ENCODE measurements at places on chromosomes 5 and 9.

- DNase-seq: no peak
Observed at GRCh38 chr5:58450018-58450417, 9.9 kb downstream of the PLK2 start.

DNA sequence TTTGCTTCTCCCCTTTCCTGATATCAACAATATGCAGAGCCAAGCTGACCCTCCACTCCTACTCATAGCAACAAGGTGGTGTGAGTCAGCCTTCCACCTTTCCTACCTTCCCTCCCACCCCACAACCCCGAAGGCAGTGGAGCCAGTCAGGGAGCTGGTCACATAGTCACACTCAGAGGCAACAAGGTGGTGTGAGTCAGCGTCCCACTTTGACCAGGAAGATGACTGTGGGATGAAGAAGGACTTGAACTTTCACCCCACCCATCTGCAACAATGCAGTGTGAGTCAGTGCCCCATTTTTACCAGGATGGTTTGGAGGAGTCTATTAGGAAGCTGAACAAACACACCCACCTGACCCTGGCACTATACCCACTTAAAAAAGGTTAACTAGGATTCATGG is 30.1 kb upstream of the ZNF782 start:
- DNase-seq: no peak

DNA sequence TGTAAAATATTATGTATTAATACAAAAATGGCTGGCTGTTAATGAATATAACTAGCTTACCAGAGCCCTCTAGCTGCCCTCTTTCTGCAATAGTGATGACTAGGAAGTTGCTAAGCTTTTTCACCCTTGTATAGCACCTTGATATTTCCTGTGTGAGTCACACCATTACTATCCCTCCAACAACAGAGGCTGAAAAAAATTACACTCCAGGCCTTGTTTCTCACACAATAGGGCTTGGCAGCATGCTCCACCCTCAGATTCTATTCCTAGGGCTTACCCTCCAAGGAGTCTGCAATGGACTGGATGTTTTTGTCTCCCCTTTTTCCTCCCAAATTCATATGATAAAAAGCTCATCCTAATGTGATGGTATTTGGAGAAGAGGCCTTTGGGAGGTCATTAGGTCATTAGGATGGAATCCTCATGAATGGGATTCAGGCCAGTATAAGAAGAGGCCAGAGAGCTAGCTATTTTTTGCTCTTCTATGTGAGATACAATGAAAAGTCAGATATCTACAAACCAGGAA is 184.6 kb upstream of the MAP1B start:
- no peak for DNase-seq

- no peak for DNase-seq
Observed at GRCh38 chr5:73378070-73378469, 70.5 kb downstream of the FOXD1 start.

- DNase-seq: no peak
Observed at GRCh38 chr9:97904725-97905124, 17.6 kb downstream of the TRMO start.

GRCh38 chr5:134568761-134569695 is 43.6 kb downstream of the JADE2 start:
- DNase-seq: no peak

DNA sequence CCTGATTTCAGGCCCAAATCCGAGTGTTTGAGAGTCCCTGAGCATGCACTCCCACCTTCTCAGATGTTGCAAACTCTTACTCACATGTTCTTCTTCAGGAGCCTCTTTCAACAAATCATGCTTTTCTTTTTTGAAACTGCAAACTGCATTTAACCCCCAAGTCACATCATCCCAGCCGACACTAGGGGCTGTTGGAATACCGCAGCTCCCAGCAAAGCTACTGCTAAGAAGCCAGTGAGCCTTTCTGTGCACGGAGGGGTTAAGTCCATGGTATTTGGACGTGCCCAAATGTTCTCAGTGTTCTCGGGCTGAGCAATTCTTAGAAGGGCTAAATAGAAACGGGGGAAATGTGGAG is 282.9 kb downstream of the NFIB start:
- no peak for DNase-seq

GRCh38 chr5:176535664-176536131 is 1.5 kb downstream of the RNF44 start:
- no peak for DNase-seq

GRCh38 chr5:154544646-154545045 is 66.6 kb upstream of the HAND1 start:
- no peak for DNase-seq

DNA sequence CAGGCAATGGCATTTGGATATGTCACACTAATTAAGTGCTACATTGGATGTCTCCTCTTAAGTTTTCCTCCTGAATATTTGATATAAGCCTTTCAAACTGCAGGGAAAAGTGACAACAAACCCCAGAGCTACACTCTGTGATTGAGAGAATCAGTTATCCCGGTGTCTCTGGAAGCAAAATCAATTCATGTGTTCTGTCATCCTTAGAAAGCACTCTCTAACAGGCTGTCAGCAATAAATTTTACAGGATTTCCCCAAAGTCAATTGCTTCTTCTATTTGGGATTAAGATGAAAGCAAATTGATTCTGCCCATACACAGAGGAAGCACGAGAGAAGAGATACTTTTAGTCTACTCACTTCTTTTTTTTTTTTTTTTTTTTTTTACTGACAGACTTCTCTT is 332.4 kb downstream of the CDH18 start:
- DNase-seq: no peak

DNA sequence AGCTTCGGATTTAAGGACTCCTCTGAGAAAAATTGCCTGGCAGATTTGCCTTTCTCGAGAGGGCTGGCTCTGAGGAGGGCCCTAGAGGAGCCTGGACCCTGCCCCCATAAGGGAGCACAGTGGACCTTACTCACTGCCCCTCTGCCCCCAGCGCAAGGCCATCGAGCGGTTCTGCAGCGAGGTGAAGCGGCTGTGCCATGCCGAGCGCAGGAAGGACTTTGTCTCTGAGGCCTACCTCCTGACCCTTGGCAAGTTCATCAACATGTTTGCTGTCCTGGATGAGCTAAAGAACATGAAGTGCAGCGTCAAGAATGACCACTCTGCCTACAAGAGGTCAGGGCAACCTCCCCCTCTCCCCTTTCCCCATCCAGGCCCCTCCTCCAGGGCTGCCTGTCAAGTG is 34.6 kb downstream of the CYFIP2 start:
- DNase-seq: no peak

DNA sequence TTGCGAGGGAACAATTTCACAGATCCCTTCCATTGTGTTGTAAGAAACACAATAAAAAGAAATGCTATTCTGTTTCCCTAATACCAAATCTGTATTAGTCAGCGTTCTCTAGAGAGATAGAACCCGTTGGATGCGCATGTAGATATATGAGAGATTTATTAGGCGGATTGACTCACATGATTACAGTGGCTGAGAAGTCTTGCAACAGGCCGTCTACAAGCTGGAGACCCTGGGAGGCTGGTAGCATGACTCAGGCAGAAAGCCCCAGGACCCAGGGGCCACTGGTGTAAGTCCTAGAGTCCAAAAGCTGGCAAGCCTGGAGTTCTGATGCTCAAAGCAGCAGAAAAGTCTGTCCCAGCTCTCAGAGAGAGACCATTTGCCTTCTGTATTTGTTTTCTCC is 18.4 kb upstream of the IL17B start:
- no peak for DNase-seq

GRCh38 chr9:122860319-122861142 is 32.1 kb upstream of the PDCL start:
- DNase-seq: no peak

DNA sequence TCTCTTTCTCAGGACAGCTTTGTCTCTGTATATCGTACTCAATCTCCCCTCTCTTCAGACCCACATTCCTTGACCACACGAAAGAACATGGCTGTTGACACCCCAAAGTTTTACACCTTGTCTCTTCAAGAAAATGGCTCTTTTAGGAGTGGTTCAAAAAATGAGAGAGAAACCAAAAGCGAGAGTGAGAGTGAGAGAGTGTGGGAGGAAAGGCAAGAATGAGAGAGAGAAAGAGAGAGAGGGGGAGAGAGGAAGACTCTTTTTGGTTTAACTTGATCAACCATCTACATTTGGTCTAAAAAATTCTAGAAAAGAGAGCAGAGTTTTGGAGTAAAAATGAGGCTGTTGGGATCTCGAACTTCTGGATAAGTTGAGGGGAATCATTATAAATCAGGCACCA is 581.8 kb upstream of the WWC1 start:
- no peak for DNase-seq

DNA sequence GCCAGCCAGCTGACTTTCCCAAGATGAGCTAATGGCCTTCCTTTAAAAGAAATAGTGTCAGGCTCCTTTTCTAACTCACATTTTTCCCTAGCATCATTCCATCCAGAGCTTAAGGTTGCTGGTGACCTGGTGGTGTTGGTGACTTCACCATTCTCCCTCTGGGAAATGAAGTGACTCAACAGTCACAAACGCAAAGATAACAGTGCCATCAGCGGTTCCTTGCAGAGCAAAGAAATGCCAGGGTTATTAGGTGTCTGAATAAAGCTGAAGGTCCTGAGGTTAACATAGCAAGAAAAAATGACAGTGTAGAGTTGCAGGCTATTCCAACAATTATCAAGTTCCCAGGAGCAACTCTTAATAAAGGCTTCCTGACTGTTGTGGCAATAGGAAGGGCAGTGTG is 111.8 kb upstream of the SLC44A1 start:
- no peak for DNase-seq

GRCh38 chr9:127977884-127978647 is 2.7 kb downstream of the EEIG1 start:
- DNase-seq: no peak

DNA sequence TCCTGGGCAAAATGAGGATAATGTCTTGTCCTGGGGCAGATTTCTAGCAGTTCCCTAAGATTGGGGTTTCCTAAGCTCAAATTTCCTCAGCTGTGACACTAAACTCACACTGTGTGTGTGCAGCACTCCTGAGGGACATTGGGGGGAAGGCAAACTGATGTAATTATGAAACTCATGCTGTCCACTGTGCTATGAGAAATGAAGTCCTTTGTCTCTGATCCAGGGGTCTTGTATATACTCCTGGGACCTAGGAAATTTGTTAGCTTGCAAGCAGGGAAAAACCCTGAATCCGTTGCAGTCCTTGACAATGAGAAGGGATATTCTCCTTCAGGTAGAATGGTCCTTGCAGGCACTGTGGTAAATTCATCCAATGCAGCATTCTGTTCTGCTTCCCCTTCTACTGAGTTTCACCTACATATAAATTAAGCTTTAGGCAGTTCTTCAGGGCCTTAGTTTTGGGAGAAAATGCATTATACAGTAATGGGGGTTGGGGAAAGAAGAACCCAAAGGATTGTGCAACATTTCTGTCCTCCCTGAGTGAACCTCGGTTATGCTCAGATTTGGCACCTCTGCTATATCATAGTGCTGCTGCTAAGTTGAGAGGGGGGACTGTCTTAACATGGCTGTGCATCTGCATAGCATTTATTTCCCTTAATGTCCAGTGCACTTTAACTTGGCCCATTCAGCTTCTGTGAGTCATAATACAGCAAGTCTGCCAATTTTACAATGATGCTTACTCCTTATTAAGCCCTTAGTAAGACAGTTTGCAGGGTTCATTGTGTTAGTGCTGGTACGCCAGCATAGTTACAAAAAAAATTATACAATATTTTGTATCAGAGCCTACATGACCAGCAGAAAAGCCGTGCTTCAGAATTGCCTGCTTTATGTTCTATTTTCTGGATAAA is 80.2 kb downstream of the PJA2 start:
- DNase-seq: no peak

DNA sequence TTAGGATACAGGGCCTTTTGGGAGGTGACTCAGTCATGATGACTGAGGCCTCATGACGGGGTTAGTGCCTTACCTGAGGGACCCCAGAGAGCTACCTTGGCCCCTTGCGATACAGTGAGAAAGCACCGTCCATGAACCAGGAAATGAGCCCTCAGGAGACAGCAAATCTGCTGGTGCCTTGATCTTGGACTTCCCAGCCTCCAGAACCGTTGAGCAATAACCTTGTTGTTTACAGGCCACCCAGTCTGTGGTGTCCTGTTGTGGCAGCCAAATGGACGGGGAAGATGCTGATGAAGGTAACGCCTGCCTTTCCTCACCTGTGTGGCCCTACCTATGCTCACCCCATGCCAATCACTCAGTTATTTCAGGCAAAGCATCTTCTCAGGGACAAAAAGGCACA is 5.6 kb upstream of the GFPT2 start:
- no peak for DNase-seq

DNA sequence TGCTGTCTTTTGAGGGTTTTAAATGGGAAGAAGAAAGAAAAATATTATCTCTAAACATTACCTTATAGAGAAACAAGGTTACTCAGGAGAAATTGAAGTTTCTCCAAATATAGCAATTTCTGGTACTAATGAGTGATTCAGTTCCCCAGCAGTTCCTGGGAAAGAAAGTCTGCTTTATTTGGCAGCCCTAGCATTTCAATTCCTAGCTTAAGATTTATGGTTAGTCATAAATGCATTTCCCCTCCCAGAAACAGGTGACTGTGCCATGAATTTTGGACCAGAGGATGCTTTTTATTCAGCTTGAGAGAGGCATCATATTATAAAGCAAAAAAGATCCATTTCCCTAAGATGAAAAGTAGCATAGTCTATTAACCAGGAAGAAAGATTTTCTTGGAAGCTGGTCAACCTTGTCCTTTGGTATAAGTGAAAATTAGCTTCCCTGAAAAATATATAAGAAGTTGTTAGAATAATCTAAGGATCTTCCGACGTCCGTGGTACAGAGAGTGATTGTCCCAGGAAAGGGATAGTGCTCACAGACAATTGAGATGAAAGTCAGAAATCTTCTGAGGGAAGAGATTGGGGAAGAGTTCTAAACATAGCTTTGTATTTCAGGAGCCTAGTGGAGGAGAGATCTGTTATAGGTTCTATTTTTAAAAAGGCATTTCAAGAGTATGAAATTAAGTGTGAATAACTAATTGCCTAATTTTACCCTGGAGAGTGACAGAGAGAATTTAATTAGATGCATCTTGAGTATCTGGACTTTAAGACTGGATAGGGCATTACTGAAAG is 164.9 kb downstream of the ESM1 start:
- DNase-seq: no peak

DNA sequence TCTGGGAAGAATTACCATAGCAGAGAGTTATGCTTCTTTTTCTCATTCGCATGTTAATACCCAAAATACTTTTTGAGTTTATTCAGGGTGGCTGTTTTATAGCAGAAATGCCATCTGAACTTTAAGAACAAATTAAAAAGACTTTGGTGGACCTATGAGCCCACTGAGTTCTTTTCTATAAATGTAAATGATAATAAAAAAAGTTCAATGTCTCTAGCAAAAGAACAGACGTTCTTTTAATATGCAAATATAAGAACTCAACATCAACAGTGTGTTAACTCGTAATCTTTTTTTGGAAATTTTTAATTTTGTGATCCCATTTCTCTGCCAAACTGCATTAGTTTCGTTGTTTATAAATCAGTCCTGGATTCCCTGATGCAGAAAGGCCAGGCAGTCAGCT is 1283.0 kb upstream of the NUDT12 start:
- no peak for DNase-seq

GRCh38 chr5:34030048-34030447 is 13.0 kb downstream of the C1QTNF3 start:
- no peak for DNase-seq

- no peak for DNase-seq
Observed at GRCh38 chr9:111898331-111899096, 1.9 kb downstream of the UGCG start.

GRCh38 chr5:72543365-72543764 is 36.2 kb upstream of the ZNF366 start:
- DNase-seq: no peak
